ENCODE measurements at places on chromosomes 11 and 22.

- DNase-seq, result peak; percentile 25
Observed at GRCh38 chr11:63556404-63557013, 6.7 kb downstream of the PLAAT2 start.

DNA sequence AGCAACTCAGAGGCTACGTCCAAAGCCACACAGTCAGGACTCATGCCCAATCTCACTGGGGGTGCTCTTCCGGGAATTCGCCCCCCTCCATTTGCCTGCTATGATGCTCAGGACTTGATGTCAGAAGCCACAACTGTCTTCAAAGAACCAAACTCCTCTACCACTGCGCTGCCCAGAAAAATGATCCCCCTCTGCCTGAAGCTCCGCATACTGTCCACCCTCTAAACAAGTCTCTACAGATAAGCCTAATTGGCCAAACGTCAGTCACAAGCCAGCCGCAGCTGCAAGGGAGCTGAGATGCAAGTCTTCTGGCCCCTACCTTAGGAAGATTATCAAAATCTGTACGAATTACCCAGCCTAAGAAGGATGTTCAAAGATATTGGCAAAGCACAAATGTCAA lies 294.6 kb downstream of the BUD13 start:
- no peak for DNase-seq

- no peak for DNase-seq
Observed at GRCh38 chr11:96230686-96231085, 112.3 kb downstream of the MAML2 start.

DNA sequence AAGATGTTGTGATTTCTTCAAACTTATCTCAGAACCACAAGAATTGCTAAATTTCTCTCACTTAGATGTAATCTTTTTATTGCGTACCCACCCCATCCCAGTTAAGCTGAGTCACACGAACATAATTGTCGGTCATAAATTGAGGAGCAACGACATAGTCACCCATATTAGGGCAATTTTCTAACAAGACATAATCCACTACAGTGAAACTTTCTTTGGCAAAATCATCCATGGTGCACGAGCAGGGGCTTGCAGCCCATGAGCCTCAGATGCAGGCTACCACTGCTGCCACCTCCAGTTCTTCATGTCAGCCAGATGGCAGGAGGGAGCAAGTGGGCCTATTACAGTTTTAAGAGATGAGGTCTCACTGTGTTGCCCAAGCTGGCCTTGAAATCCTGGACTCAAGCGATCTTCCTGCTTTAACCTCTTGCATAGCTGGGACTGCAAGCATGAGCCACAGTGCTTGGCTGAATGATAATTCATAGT lies 70.3 kb upstream of the GRK2 start:
- DNase-seq, result no peak

DNA sequence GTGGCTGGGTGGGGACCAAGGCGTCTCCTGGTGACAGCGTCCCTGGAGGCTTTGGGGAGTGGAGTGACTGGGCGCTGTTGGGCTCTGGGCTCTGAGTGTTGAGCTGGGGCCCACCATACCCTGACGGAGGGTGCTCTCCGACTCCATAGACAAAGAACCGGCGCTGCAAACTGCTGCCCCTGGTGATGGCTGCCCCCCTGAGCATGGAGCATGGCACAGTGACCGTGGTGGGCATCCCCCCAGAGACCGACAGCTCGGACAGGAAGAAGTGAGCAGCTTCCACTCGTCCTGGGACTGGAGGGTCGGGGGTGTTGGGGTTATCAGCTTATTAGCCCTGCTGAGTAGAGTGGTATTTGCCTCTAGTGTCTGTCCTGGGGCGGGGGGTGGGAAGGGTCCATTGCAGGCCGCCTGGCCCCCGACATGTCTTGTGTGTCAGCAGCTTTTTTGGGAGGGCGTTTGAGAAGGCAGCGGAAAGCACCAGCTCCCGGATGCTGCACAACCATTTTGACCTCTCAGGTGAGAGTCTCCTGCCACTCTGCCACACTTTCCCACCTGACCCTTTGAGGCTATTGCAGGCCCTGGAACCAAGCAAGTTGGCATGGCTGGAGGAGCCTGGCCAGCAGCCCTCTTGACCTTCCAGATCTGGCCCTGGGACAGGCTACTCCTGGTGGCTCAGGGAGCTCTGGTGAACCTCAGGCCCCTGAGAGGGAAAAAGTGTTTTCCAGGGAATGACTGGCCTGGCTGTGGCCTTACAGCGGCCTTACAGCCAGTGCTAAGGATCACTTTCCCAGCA lies 7.6 kb downstream of the CLDN5 start:
- DNase-seq, result no peak

Data from H9 (cell line).